WTC11 (cell line): ENCODE measurements at places on chromosomes 1 and 21. TPM values are rescaled to one million over a fixed set of nuclear protein-coding genes. Genes with fewer than 3 reads are reported as not detected.

GRCh38 chr1:161083748-161084596, 5.4 kb downstream of the NECTIN4 start:
- DNase-seq: no peak

GRCh38 chr1:83530506-83530905, 468.4 kb downstream of the TTLL7 start:
- no peak for DNase-seq

- peak; percentile 5 for DNase-seq
Measured at GRCh38 chr21:44757731-44758130, 43.9 kb downstream of the UBE2G2 start.

GRCh38 chr1:94803106-94803505, 17.1 kb upstream of the SLC44A3 start:
- DNase-seq: no peak

The FMO5 gene
- 1.6 to 3.3 TPM (median 1.7 TPM) in 3 replicates for total RNA-seq

The RAB3B gene
- 33.7 to 36.9 TPM (median 34.1 TPM) in 3 replicates for total RNA-seq
